ENCODE measurements at places on chromosomes 6 and 20.

- DNase-seq, result no peak
These were observed 222.1 kb downstream of the SMOC2 start for GRCh38 chr6:168663041-168663440.

- peak; percentile 73 for DNase-seq
These were observed 372.2 kb upstream of the RNF217 start for GRCh38 chr6:124590001-124590400.

- peak; percentile 16 for DNase-seq
These were observed 729.4 kb downstream of the TENT5A start for GRCh38 chr6:81023007-81023582.

- no peak for DNase-seq
These were observed 96.2 kb upstream of the RSPO3 start for GRCh38 chr6:127022302-127022701.

GRCh38 chr20:33552519-33552918 lies 62.6 kb downstream of the CBFA2T2 start:
- DNase-seq, result no peak

DNA sequence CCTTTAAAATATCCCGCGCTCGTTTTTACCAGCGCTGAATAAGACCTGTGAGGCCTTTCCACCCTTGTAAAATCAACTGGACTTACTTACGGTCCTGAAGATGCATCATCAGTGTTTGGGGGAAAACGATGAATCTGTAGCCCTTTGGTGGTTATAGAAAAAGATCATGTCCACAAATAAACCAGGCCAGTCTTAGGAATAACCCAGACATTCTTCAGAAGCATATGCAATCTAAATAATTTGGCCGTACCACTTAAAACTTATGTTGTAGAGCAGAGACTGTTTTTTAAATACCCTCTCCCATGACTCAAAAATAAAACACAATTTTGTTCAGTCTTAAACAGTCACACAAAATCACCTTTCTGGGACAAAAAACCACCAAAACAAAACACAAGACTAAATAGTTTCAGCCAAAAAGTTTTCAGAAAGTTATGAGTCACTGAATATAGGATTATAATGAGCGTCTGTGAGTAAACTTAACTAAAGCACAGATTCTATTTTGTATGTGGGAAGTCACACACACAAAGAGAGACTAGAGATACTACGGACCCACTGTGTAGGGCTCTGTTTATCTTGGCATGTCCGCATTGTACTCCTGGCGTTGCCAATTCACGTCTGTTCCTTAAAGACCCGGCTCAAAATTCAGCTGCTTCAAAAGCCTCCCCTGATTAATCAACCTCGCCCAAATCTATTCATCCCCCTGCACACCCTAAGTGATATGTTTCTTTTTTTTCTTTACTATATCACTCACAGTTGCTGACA lies 26.5 kb upstream of the SMOC2 start:
- DNase-seq, result no peak

DNA sequence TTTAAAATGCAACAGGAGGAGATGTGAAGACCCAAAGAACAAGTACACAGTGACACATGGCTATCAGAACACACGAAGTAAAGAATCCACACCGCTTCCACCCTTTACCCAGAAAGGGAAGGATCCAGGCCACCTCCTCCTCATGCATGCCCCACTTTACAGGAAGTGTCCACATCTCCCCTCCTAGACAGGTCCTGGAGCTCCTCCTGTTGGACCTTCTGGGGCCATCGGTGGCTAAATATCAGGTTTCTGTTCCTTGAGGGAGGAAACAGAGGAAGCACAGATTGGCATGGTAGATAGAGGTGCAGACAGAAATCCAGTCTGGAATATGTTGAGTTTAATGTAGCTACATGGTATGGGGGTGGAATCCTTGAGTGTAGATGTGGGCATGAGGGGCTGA lies 10.9 kb downstream of the NINL start:
- no peak for DNase-seq

DNA sequence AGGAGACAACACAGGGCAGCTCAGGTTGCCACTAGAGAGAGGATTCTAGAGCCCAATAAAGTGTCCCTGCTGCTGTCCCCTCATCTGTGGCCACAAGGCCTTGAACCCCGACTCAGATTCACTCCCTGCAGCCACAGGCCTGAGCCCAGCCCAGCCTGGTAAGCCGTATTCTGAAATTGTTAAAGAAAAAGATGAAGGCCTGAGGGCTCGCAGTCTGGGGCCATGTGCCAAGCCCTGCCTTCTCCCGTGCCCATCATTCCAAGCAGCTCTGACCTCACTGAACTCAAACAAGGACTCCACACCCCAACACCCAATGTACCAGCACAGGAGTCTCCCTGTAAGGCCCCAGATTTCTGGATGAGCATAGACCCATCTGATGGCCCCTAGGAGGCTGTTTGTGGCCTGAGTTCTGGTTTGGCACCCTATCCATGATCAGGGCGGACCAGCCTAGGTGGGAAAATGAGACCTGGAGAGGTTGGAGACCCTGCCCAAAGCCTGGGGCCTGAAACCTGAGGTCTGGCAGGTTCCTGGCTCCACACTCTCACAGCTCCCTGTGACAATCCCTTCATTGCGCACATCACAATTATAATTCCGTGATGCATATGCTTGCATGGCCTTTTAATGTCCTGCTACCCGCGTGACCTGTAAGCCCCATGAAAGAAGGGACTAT lies 62.0 kb upstream of the TOP1 start:
- no peak for DNase-seq

- DNase-seq, result no peak
These were observed 565.1 kb downstream of the C6orf118 start for GRCh38 chr6:164744301-164744700.

- DNase-seq, result no peak
These were observed 67.3 kb upstream of the MAP3K7 start for GRCh38 chr6:90654166-90654565.

DNA sequence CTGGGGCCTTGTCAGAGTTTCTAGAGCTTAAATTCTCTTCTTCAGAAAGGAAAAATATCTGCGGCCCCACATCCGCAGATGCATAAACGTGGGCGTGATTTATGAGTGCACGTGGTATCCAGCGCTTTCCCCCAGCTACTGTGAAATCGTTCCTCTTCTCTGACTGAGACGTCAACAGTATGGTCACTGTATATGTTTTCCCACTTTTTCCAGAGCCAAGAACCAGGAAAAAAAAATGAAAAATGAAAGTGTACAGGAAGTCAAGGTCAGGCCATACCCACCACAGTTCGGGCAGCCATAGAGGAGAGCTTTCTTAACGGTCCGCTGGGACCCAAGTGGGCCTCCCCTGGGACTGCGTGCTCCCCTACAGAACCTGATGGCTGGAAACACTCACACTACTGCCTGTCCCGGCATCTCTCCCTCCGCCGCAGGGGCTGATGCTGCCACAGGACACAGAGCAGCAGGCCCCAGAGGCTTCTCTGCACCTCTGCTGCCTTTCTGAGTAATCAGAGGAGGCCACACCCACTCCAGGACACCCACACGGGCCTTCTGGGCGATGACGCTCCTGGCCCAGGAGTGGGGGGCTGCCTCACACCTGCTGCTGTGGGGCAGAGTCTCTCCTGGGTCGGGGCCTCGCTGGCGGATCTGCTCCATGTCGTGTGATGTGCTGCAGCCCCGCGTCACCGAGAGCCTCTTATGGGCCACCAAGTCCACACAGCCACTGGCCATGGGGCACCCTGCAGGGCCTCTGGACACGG lies 16.4 kb upstream of the STX16 start:
- no peak for DNase-seq

DNA sequence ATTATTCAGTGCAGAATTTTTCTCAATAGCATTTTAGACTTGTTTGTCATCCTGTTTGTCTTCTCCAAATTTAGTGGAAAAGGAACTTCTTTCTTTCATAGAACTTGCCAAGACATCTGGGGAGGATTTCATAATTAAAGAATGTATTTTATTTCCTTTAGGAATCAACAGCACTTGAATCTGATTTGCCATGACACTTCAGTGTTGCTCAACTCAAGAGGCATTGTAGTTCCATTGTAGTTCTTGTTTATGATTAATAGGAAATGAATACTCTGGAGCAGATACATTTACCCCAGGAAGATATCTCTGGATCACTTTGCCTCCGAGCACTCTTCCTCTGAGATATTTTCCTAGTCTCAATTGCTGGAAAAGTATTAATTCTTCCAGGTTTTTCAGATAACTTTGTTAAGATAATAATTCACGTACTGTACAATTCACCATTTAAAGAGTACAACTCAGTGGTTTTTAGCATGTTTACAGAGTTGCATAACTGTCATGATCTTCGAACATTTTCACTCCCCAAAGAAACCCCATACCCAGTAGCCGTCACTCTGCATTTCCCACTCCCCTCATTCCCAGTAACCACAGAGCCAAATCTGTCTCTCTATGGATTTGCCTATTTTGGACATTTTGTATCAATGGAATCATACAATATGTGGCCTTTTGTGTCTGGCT lies 29.7 kb downstream of the AKAP12 start:
- DNase-seq, result no peak
